ENCODE measurements at places on chromosomes 3 and 15.

GRCh38 chr15:63911160-63911559, 77.4 kb upstream of the HERC1 start:
- no peak for DNase-seq

- no peak for DNase-seq
Observed at GRCh38 chr3:120742849-120743365, 363 bp downstream of the GTF2E1 start.

DNA sequence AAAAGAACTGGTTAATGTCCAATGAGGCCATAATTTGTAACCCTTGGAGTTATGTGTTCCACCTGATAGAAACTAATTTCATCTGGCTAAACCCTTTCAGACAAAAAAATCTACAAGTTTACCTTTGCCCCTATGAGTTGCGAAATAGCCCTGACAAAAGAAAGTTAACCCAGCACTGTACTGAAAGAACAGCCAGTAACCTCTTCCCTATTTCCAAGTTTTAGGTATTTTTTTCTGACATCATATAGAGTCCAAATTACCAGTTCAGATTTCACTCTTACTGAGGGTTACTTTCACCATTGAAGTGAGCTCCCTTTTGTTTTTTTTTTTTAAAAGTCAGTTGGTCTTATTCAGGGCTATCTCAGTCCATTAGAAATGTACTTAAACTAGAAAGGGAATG, 42.8 kb upstream of the PTPRG start:
- no peak for DNase-seq

GRCh38 chr3:58340594-58341244, 8.0 kb downstream of the PXK start:
- DNase-seq, result no peak
